ENCODE measurements at places on chromosomes 1 and 21. TPM values are rescaled to one million over a fixed set of nuclear protein-coding genes. Genes with fewer than 3 reads are reported as not detected.

Gene PTPN14
- 0.37 TPM for total RNA-seq

- no peaks in the 10 kb centered on the region for H3K36me3 ChIP-seq
- H3K27me3 ChIP-seq, result no peaks in the 10 kb centered on the region
- no peak overlapping the region for H3K4me3 ChIP-seq
- no peaks in the 10 kb centered on the region for H3K4me1 ChIP-seq
- H3K27ac ChIP-seq, result no peak overlapping the region
Measured at GRCh38 chr1:164804366-164804765, 245.4 kb downstream of the PBX1 start.

Gene RIPPLY3
- total RNA-seq, result 0.17 TPM

GRCh38 chr1:21865943-21866706 lies 54.1 kb downstream of the LDLRAD2 start:
- no peaks in the 10 kb centered on the region for H3K4me1 ChIP-seq
- no peaks in the 10 kb centered on the region for H3K27me3 ChIP-seq
- no peak for DNase-seq

Gene RNF223
- not detected for total RNA-seq

- no peaks in the 10 kb centered on the region for H3K36me3 ChIP-seq
- H3K4me1 ChIP-seq, result peaks cover 56% of the 10 kb centered on the region
- no peaks in the 10 kb centered on the region for H3K27me3 ChIP-seq
- DNase-seq, result peak; percentile 30
Measured at GRCh38 chr1:108077991-108078390, 113.0 kb upstream of the VAV3 start.

- H3K4me3 ChIP-seq, result no peak overlapping the region
- no peak overlapping the region for H3K27ac ChIP-seq
- no peaks in the 10 kb centered on the region for H3K27me3 ChIP-seq
Measured at GRCh38 chr1:10561955-10562354, 87.2 kb downstream of the PEX14 start.

DNA sequence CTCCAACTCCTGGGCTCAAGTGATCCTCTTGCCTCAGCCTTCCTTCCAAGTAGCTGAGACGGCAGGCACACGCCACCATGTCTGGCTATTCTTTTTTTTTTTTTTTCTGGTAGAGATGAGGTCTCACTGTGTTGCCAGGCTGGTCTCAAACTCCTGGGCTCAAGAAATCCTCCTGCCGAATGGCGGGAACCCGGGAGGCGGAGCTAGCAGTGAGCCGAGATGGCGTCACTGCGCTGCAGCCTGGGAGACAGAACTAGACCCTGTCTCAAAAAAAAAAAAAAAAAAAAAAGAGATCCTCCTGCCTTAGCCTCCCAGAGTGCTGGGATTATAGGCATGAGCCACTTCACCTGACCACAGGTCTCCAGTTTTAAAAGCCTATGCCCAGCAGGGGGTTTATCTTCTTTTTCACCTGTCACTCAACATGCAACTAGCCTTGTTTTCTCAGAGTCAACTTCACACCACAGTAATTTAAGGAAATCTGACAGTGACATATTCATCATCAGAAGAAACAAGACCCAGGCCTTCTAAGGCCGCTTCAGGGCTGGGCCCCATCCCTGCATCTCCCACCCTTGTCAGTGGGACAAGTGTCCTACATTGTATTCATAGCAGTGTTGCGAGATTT lies 38.3 kb upstream of the GALNT2 start:
- peaks cover 13% of the 10 kb centered on the region for H3K4me1 ChIP-seq
- H3K36me3 ChIP-seq, result no peaks in the 10 kb centered on the region
- no peaks in the 10 kb centered on the region for H3K27me3 ChIP-seq
- H3K4me3 ChIP-seq, result no peak overlapping the region
- H3K27ac ChIP-seq, result no peak overlapping the region

DNA sequence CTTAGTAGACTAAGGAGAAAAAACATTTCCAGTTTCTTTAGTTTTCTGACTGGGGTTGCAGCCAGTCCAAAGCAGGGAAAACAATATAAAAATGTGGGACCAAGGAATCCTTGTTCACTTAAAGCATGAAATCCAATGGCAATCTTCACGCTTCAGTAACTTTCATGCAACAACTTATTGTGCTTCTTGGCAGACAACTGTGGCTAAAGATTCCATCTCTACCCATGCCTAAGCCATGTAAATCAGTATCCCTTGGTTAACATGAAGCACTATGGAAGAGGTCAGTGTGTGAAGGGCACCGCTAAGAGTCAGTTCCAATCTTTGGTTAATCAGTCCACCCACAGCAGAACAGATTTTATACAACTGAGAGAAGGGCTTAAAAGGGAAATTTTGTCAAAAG lies 201.8 kb upstream of the GREM2 start:
- H3K4me1 ChIP-seq, result no peaks in the 10 kb centered on the region
- H3K36me3 ChIP-seq, result no peaks in the 10 kb centered on the region
- no peak for DNase-seq
- no peaks in the 10 kb centered on the region for H3K27me3 ChIP-seq
- no peak overlapping the region for H3K4me3 ChIP-seq

DNA sequence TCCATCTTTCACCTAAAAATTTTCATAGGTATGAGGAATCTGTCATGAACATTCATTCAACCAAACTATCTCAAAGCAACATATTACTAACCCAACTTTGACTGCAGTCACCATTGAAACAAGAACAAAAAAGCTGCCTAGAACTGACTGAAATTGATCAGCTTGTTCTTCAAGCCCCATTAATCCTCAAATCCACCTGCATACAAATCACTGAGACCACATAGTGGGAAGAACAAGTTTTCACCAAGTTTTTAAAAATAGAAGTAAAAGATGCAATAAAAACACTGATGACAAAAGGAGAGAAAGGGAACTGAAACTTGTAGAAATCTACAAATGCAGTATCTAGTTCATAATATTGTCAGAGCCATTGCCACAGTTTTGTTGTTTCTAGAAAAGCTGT lies 6.1 kb downstream of the SORT1 start:
- no peaks in the 10 kb centered on the region for H3K36me3 ChIP-seq
- no peak for DNase-seq
- no peak overlapping the region for H3K27ac ChIP-seq
- peaks cover 49% of the 10 kb centered on the region for H3K27me3 ChIP-seq

GRCh38 chr1:3064296-3064850 lies 4.6 kb upstream of the PRDM16 start:
- peaks cover 18% of the 10 kb centered on the region for H3K27me3 ChIP-seq
- no peak overlapping the region for H3K4me3 ChIP-seq
- DNase-seq, result no peak
- H3K36me3 ChIP-seq, result no peaks in the 10 kb centered on the region
- H3K27ac ChIP-seq, result no peak overlapping the region
- H3K4me1 ChIP-seq, result peaks cover 3% of the 10 kb centered on the region

- no peaks in the 10 kb centered on the region for H3K36me3 ChIP-seq
- H3K27me3 ChIP-seq, result peaks cover 13% of the 10 kb centered on the region
- no peak overlapping the region for H3K27ac ChIP-seq
- no peak overlapping the region for H3K4me3 ChIP-seq
- peaks cover 18% of the 10 kb centered on the region for H3K4me1 ChIP-seq
- no peak for DNase-seq
Measured at GRCh38 chr1:64502083-64502482, 32.2 kb downstream of the CACHD1 start.

GRCh38 chr1:43819357-43819756 lies 112.0 kb downstream of the ST3GAL3 start:
- no peak overlapping the region for H3K27ac ChIP-seq
- no peaks in the 10 kb centered on the region for H3K27me3 ChIP-seq
- no peak for DNase-seq
- H3K36me3 ChIP-seq, result peaks cover 42% of the 10 kb centered on the region
- H3K4me1 ChIP-seq, result no peaks in the 10 kb centered on the region

DNA sequence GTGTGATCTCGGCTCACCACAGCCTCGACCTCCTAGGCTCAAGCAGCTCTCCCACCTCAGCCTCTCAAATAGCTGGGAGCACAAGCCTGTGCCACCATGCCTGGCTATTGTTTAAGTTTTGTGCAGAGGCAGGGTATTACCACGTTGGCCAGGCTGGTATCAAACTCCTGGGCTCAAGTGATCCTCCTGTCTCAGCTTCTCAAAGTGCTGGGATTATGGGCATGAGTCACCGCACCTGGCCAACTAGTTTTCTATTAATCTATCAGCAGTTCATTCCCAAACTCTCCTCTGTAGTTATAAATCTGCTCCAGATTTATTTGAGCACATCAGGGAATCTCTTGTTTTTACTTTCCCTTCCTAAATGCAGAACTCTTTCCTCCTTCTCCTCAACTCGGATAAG lies 443.8 kb downstream of the PRDM2 start:
- no peaks in the 10 kb centered on the region for H3K27me3 ChIP-seq
- no peaks in the 10 kb centered on the region for H3K4me1 ChIP-seq
- H3K36me3 ChIP-seq, result no peaks in the 10 kb centered on the region
- DNase-seq, result no peak

Gene SLC30A7
- total RNA-seq, result 32.8 TPM

Gene GPR153
- total RNA-seq, result 0.85 TPM

Gene SZT2
- total RNA-seq, result 66.6 TPM

- no peaks in the 10 kb centered on the region for H3K36me3 ChIP-seq
- H3K27me3 ChIP-seq, result peaks cover 10% of the 10 kb centered on the region
- no peaks in the 10 kb centered on the region for H3K4me1 ChIP-seq
- DNase-seq, result no peak
- H3K27ac ChIP-seq, result no peak overlapping the region
- H3K4me3 ChIP-seq, result no peak overlapping the region
Measured at GRCh38 chr1:183137782-183138181, 48.3 kb upstream of the LAMC2 start.

Gene THEM5
- not detected for total RNA-seq

- H3K27me3 ChIP-seq, result no peaks in the 10 kb centered on the region
- peaks cover 10% of the 10 kb centered on the region for H3K36me3 ChIP-seq
- DNase-seq, result no peak
- no peak overlapping the region for H3K27ac ChIP-seq
Measured at GRCh38 chr1:156246781-156247459, 936 bp downstream of the PAQR6 start.

DNA sequence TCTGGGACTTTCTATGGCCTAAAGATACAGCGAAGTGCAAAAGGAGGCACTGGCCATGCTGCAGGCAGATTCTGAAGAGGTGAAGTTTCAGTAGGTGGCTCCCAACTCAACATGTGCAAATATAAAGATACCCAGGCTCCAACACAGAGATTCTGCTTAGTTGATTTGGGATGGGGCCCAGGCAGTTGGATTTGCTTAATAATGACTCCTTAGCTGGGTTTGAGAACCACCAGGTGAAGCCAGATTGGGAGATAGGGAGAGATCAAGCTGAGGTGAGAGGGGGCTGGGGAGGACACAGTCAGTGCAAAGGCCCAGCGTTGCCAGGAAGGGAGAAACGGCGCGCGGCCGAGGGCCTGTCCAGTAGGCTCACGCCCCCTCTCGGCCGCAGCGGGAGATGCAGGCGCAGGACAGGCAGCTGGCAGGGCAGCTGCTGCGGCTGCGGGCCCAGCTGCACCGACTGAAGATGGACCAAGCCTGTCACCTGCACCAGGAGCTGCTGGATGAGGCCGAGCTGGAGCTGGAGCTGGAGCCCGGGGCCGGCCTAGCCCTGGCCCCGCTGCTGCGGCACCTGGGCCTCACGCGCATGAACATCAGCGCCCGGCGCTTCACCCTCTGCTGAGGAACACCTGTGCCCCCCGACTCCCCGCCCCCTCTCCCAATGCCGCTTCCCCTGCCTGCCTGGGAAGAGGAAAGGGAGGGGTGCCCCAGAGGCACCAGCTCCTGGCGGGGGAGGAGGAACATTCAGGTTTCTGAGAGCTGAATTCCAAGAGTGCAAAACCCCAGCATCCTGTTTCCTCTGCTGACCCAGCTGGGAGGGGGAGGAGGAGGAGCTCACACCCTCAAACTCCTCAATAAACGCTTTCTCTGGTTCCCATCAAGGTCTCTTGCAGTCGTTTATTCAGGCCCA lies 1.2 kb downstream of the FAM167B start:
- H3K4me3 ChIP-seq, result peak overlapping the region; percentile 59
- peaks cover 24% of the 10 kb centered on the region for H3K36me3 ChIP-seq
- peak; percentile 78 for DNase-seq
- no peaks in the 10 kb centered on the region for H3K27me3 ChIP-seq
- H3K27ac ChIP-seq, result peak overlapping the region; percentile 96
- H3K4me1 ChIP-seq, result peaks cover 47% of the 10 kb centered on the region

DNA sequence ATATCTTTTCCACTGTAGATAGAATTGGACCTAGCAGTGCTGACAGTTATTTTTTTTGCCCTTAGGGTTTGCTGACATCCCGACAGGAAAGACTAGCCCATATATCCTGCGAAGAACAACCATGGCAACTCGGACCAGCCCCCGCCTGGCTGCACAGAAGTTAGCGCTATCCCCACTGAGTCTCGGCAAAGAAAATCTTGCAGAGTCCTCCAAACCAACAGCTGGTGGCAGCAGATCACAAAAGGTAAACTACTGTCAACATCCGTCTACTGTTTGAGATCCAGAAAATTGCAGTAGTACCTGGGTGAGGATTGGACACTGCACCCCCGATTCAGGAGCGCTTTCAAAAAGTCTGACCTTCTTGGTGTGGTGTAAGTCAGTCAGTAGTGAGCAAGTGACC lies 55.8 kb downstream of the CENPF start:
- no peaks in the 10 kb centered on the region for H3K27me3 ChIP-seq
- peaks cover 77% of the 10 kb centered on the region for H3K36me3 ChIP-seq
- no peak overlapping the region for H3K4me3 ChIP-seq
- H3K27ac ChIP-seq, result no peak overlapping the region
- no peaks in the 10 kb centered on the region for H3K4me1 ChIP-seq

DNA sequence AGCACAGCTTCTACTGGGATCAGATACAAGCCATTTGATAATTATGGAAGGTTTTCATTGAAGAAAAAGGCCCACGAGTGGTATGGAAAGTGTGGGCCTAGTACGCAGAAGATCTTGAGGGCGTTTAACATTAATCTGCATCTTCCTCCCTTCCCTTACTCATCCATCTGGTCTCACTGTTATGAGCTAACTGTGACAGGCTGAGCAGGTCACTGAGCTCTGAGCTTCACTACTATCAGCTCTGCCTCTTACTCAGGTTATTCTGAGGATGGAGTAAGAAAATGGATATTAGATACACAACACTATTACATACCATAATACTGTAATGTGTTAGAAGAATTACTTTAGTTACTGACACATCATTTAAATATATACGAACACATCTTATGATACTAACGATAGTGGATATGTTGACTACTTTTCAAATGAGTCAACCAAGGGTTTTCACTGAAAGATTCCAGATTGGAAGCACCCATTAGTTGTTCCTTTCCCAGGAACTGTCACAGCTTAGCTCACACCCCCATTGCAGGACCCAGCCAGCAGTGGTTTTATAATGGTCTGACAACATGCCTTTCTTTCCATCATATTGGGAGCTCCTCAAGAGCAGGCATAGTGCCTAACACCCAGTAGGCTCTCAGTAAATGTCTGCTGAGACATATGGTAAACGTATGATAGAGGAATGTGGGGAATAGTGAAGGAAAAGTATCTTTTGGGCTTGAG lies 97.8 kb upstream of the C8B start:
- H3K27me3 ChIP-seq, result no peaks in the 10 kb centered on the region
- H3K4me3 ChIP-seq, result no peak overlapping the region
- no peak for DNase-seq
- no peaks in the 10 kb centered on the region for H3K36me3 ChIP-seq
- H3K4me1 ChIP-seq, result peaks cover 2% of the 10 kb centered on the region
- H3K27ac ChIP-seq, result no peak overlapping the region

- no peak overlapping the region for H3K4me3 ChIP-seq
- no peaks in the 10 kb centered on the region for H3K36me3 ChIP-seq
- no peak overlapping the region for H3K27ac ChIP-seq
- no peaks in the 10 kb centered on the region for H3K4me1 ChIP-seq
Measured at GRCh38 chr21:32578107-32578691, 7.1 kb downstream of the TCP10L start.

Measured in activated CD4-positive, alpha-beta T cell treated with anti-CD3 and anti-CD28 coated beads, Interleukin-2, amount 10 ng/mL, durations not matched to agents 7 days and 5 days (primary cell).